ENCODE measurements at places on chromosomes 6 and 20.
A peak's percentile ranks its signal among the peaks of the same experiment; 100 is the strongest.

- no peak for DNase-seq
Observed at GRCh38 chr20:4225745-4226144, 210.4 kb upstream of the RNF24 start.

- DNase-seq: no peak
Observed at GRCh38 chr20:10089871-10090587, 55.2 kb downstream of the ANKEF1 start.

DNA sequence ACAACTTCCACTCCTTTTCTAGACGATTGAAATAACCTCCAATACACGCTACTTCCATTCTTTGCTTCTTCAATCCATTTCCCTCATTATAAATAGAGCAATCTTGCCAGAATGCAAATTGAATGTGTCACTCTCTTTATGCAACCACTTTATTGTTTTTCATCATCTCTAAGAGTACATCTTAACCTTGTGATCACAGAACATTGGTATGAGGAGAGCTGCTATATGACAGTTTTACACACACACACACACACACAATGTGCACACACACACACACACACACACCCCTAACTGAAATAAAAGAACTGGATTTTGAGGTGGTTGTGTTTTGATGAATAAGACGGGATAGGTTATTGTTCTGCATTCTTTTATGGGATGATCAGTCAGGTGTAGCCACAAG, 187.0 kb downstream of the HDGFL1 start:
- DNase-seq: no peak

DNA sequence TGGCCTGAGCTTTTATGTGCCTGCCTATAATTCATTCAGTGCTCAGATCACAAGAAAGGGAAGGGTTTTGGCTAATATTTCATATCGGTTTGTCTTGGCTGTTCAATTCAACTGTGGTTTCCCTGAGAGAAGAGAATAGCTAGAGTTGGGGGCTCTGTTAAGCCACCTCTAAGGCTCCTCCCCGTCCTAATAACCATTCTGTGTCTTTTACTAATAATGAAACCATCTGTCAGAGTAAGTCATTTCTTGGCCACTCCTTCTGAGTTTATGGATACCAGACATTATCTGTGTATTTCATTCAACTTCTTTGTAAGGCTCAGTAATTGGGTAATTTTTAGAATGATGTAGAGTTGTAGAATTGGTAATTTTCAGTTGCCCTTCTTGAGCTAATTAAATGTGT, 5.2 kb downstream of the STX11 start:
- DNase-seq: no peak

DNA sequence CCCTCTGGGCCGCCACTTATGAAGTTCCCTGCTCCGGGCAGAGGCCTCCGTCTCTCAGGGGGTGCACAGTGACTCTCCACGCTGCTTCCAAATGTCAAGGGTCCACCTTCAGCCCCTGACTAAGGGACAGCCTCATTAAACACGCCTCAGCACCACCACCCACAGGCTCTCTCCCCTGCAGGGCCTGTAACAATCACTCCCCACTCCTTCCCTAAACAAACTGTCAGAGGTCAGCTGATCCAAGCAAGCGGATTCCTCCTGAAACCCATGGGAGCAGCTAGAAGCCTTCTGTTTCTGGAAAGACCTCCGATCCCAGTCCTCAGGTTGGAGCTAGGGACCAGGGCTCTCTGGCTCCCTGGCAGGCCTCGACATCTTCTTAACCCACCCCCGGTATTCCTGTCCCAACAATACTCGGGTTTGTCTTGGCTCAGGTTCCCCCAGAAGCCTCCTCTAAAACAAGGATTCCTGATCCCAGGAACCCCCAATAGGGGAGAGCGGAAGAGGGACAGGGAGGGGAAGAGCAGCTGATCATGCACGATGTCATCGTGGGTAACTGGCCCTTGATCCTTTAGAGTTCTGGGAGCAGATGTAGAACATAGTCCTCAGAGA, 181.0 kb downstream of the ZNF217 start:
- no peak for DNase-seq

- DNase-seq: no peak
Observed at GRCh38 chr6:158009114-158009891, 27.6 kb downstream of the SYNJ2 start.

- DNase-seq: no peak
Observed at GRCh38 chr6:150410399-150410798, 41.6 kb downstream of the IYD start.

DNA sequence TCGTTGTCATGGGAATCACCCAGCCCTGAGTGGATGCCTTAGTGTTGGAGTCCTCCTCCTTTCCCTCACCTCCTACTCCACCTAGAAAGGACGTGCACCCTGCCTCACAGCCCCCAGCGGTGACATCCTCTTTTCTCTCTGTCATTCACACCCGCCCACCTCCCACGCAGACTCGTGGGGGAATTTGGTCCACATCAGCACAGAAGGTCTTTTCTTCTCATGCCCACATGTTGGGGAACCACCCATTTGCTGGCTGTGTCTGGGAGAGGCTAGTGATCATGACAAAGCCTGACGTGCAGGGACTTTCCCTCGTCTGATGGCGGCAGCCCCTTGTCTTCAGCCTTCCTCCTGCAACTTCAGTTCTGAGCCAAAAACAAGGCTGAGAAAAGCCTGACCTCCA, 96.0 kb upstream of the CNKSR3 start:
- DNase-seq: peak; percentile 71

DNA sequence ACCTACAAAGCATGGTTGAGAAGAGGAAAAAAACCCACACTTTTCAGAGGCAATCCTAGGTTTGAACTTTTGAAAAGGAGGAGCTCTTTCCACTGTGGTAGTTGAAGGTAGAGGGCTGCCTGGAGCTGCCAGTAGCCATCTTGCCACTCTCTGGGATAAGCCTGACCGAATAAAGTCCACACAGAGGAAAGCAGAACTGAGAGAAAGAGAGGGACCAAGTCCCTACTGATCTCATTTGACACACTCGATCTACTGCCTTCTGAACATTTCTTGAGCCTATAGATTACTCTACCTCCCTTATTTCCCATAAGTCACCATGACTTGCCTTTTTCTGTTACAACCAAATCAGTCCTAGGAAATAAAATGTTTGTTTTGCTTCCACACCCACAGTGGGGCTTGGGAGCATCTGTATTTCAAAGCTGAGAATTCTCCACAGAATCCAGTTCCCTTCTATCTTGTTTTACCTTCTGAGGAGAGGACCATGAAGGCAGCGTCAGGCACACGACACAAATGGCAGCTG, 147.0 kb upstream of the PTPRK start:
- DNase-seq: no peak

- no peak for DNase-seq
Observed at GRCh38 chr6:68653074-68653705, 18.1 kb downstream of the ADGRB3 start.

DNA sequence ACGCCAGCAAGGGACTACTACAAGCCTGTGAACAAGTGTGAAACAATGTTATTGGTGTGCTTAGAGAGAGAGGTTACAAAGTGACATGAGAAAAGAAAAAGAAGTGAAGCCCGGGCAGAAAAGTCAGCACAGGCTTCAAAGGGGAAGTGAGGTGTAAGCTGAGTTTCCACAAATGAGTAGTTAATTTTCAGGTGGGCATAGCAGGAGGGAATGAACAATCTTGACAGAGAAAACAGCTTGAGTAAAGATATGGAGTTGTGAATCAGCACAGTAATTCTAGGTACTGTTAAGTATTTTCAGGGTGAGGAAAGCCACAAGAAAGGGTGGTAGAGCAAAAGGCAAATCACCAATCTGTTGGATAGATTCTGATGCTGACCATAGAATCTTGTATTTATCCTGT, 4.3 kb downstream of the KCNQ5 start:
- no peak for DNase-seq

DNA sequence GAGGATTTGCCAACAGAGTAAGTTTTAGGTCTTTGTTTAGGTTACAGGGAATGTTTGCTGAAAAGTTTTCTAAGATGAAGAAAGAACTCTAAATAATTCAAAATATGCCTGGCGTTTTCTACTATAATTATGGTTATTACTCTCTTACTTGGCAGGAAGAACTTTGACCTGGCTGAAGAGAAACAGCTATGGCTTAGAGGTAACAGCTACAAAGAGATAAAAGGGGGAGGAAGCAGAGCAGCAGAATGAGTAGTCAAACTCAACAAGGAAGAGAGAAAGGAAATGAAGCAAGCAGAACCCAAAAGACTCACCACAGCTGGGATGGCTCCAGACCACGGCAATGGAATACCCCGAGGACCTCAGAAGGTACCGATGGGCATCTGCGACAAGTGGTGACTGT, 95.6 kb downstream of the KIF16B start:
- DNase-seq: no peak

DNA sequence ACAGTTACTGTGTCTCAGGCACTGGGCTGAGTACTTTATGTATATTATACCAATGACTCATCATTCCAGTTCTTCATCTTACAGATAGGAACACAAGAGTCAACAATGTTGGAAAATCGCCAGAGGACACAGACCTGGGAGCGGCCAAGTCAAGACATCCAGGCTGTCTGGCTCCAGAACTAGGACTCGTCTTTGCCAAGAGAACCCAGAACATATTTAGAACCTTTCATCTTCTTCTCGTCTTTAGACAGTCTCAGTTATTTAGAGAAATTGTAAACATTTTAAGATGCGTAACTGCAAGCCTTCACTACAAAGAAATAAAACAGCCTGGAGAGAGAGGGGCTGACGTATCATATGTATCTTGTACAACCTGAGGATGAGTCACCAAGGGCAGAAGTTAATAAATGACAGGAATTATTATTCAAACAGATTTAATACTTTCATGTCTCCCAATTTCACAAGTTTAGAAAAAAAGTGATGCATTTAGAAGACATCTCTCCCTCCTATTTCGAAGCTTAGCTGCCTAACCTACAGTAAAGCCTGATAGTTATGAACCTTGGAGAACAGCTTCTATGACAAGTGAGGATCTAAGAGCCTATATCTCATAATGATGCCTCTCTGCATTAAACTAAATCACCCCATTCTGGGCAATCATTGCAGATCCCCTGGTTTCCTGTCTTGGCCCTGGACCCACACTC, 43.4 kb downstream of the SLC22A3 start:
- no peak for DNase-seq

DNA sequence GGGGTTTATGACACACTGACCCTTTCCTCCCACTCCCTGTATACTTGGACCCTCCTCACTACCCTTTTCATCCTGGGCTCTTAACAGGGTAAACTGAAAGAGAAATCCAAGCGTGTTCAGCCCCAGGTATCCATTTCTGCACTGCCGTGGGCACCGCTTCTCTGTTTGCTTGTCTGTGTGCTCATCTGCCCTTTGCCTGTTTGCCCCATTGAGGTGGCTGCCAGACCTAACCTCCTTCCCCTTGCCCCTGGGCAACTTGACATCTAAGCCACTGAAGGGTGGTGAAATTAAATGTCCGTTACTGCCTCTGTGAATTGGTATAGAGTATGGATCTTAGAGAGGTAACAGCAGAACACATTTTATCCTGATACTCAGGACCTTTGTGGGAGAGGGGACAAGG, 38.7 kb downstream of the ACSS2 start:
- no peak for DNase-seq

DNA sequence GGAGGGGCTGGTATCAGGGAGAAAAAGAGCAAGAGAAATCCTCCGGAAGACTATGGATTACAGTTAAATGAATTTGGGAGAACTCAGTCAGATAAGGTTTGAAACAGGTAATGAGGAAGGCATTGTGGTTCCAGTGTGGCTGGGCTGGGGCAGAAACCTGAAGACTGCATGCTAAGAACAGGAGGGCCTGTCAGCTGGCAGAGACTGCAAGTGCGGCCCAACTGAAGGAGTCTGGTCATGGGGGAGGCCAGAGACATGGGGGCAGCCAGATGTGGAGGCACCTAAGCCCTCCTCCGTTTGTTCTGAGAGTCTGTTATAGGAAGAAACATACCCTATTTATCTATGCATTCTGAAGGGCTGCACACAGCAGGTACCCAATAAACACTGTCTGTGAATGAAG, 16.6 kb downstream of the TFB1M start:
- no peak for DNase-seq

DNA sequence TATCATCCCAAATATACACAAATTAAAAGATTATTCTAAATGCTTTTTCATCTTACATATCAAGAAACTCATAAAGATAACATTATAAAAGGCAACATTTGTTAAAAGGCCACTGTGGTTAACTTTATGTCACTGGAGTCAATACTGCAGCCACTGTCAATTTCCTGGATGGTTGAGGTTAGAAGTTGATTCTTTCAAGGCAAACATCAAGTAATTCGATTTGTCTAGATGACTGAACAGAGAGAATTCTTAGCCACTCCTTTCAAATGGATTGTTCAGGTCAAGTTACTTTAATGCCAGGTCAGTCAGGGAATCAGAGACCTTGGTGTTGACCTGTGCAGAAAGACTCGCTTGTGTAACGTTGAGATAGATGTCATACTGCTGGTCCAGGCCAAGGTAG, 44.4 kb upstream of the SIM1 start:
- no peak for DNase-seq

DNA sequence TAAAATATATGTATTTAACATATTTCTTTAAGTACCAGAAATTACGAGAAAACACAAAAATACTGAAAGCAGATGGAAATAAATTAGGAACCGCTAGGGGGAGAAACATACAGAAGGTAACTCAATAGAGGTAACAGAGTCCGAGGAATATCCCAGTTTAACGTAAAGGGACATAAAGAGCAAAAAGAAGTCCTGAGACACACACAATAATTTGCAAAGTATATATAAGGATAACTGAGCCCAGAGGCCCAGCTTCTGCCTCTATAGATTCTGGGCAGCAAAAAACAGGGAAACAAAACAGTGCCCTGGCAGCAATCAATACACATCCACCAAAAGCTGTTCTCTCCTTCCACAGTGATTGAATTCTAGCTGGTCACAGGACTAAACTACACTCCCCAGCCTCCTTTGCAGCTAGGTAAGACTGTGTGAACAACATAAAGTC, 15.1 kb downstream of the TBC1D32 start:
- DNase-seq: no peak

DNA sequence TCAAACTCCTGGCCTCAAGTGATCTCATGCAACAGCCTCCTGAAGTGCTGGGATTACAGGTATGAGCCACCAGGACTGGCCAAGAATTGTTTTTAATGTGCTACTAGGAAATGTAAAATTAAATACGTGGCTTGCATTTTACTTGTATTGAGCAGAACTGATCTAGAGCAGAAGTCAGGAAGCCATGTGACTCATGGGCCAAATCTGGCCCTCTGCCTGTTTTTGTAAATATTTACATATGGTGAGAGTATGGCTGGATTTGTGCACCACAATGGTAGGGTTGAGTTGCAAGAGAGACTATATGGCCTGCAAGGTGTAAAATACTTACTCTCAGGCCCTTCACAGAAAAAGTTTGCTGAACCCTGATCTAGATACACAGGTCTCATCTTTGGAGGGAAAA, 75.8 kb downstream of the LAMP5 start:
- no peak for DNase-seq
